ENCODE measurements at places on chromosomes 2 and 18.

- DNase-seq = no peak
Measured at GRCh38 chr2:241813644-241814392, 4.8 kb downstream of the NEU4 start.

- DNase-seq = no peak
Measured at GRCh38 chr2:120132691-120133090, 90.5 kb downstream of the TMEM185B start.

DNA sequence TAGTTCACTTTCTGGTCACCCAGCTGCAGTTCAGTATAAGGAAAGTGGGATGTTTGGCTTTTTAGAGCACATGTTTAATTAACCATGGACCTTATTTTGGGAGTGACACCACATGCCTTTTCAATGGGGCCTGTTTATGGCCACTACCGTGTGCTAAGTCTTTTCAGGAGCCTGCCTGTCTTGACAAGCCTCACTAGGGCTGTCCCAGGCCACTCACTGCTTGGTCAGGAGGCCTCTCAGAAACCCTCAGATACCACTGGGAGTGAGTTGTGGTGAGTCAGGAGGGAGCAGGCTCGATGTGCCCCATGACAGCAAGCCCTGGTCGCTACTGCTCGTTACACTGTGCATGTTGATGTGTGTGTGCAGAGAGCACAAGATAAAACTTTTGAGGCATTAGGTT, 123.0 kb downstream of the MAP4K4 start:
- DNase-seq = no peak

GRCh38 chr18:35097763-35098162, 56.5 kb downstream of the MAPRE2 start:
- no peak for DNase-seq

DNA sequence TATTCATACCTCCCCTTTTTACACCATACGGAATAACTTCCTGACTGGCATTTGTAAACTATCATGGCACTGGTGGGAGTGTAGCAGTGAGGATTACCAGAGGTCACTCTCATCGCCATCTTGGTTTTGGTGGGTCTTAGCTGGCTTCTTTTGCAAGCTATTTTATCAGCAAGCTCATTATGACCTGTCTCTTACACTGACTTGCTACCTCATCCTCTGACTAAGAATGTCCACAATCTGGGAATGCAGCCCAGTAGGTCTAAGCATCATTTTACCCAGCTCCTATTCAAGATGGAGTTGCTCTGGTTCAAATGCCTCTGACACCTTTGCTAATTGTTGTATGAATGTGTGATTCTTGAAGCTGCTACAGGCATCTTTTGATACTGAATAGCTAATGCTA, 950.8 kb upstream of the SLC39A10 start:
- no peak for DNase-seq

- DNase-seq = no peak
Measured at GRCh38 chr2:43032213-43033015, 194.0 kb downstream of the ZFP36L2 start.

GRCh38 chr2:82075875-82076274, 1771.3 kb upstream of the LRRTM1 start:
- DNase-seq = no peak

- no peak for DNase-seq
Measured at GRCh38 chr2:29532436-29532835, 388.9 kb downstream of the ALK start.
